ENCODE measurements at places on chromosomes 13 and 19.
A peak's percentile ranks its signal among the peaks of the same experiment; 100 is the strongest.

DNA sequence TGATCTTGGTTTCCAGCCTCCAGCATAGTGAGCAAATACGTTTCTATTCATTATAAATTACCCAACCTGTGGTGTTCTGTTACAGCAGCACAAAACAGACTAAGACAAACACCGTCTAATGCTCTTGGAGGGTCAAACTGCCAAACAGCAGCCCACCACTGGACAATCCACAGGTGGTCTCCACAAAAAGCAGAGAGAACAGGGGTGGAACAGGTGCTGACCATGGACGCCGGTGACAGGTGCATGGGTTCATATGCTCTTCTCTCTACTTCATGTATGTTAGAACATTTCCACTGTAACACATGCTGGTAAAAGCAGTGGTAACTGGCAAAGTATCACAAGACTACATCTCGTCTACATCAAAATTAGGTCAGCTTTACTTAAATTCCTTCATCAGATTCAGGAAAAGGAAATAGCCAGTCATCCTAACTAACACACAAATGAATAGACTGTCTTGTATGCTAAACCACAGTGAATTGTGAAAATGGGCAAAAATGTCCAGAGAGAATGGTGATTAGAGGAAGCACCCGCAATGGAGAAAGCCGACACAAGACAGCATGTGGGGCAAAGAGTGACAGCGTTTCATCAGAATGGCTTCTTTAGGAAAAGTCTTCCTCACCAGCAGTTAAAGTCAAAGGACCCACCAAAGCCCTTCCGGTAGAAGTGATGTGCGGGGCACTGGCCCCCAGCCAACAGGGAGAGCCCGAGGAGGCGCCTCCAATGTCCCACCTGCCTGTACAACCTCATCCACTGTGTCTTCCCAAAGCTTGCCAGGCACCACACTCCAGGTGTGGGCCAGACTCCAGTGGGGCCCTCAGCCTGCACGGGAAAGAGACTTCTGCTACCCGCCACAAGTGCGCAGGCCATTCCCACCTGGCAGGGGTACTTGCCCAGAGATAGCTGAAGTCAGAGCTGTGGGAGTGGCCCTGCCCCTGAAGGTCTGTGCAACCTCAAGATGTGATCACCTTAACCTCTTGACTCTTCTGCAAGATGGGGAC is 6.5 kb downstream of the CARS2 start:
- no peak for DNase-seq

GRCh38 chr13:36814465-36814864 is 4.6 kb upstream of the RFXAP start:
- no peak for DNase-seq

DNA sequence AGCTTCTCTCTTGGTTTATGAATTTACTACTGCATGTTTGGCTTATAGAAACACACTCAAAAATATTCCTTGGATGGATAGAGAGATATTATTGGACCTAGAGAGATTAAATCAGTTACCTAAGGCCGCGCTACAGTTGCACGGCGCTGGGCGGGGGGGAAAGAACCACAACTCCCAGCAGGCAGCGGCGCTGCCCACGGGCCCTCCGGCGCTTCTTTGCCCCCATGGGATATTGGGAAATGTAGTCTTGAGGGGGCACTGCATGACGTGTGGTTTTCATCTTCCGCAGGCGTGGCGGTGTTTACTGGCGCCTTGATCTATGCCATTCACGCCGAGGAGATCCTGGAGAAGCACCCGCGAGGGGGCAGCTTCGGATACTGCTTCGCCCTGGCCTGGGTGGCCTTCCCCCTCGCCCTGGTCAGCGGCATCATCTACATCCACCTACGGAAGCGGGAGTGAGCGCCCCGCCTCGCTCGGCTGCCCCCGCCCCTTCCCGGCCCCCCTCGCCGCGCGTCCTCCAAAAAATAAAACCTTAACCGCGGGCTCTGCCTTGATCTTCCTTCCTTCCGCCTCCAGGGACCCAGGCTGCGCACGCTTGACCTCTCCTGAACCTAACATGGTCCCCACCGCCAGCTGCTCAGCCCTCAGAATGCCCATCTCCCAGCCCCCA is 4.8 kb downstream of the EMP3 start:
- DNase-seq = peak; percentile 76

- no peak for DNase-seq
Observed at GRCh38 chr19:30371161-30371836, 885 bp upstream of the ZNF536 start.

DNA sequence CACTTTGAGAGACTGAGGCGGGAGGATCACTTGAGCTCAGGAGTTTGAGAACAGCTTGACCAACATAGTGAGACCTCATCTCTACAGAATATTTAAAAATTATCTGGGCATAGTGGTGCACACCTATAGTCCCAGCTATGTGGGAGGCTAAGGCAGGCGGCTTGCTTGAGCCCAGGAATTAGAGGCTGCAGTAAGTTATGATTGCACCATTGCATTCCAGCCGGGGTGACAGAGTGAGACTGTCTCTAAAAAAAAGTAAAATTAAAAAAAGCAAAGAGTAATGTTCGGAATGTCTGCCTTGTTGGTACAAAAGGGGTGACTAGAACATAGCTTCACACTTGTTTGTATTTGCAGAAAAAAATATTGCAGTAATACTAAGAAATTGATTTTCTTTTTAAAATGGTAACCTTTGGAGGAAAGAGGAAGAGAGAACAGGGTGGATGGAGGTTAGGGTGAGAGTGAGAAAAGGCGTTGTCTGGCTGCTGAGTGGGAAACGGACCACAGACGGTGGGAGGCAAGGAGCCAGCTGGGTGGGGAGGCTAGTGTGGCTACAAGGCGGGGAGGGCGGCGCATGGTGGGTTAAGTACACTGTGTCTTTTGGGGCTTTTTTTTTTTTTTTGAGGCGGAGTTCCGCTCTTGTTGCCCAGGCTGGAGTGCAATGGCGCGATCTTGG is 10.2 kb downstream of the PPP1R14A start:
- DNase-seq = no peak

GRCh38 chr19:58001895-58002369 is 688 bp downstream of the ZNF606 start:
- peak; percentile 23 for DNase-seq

Data from effector CD8-positive, alpha-beta T cell (primary cell).